Putamen (tissue), 1 donor: ENCODE measurements at places on chromosomes 6 and 20.

DNA sequence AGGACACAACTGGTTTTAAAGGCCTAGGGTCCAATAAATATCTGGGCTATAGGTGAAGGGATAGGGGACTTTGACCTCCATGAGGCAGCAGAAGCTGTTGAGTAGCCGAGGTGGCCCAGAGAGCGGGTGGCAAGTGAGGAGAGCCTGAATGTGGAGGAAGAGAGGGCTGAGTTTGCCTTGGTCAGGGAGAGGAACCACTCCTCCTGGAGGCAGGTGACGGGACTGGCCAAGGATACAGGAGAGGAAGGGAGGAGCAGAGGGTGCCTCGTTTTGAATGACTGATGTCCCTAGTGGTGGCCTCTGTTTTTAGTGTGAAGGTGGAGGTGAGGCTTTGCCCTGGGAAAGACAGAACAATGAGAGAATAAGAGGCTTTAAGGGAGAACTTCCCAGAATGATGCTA is 19.1 kb upstream of the AAR2 start:
- DNase-seq, result no peak

DNA sequence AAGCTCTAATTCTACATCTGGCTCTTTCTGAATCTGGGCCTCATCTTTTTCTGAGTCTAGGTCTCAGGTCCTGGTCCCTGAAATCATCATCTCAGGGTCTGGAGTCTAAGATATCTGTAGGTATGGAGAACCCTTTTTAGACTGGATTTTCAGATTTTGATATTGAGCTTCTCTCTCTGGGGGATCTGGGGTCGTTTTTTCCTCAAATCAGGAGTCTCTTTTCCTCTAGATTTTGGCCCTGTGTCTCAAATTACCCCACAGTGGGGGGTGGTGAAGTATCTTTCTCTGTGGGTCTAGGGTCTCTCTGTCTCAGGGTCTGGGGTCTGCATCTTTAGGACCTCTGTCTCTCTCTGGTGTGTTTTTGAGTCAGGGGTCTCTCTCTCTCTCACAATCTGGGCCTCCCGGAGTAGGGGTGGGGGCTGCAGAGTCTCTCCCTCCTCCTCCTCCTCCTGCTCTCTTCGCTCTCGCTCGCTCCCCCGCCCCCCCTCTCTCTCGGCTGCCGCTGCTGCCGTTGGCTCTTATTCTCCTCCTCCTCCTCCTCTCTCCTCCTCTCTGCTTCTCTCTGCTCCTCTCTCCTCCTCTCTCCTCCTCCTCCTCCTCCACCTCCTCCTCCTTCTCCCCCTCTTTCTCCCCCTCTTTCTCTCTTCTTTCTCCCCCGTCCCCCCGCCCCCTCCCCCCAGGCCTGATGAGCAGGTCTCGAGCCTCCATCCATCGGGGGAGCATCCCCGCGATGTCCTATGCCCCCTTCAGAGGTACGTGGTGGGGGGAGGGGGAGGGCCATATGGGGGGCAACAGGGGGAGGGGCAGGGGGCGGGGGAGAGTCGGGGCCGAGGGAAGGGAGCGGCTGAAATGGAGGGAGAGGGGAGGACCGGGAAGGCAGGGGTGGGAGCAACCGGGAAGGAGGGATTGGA is at the start of gene SYNGAP1:
SYNGAP1 (plus strand) TSS at position 486 of the 911 bp plus-strand sequence; CDS start at position 686, 200 bp downstream.
- no peak for DNase-seq

- no peak for DNase-seq
Measured at GRCh38 chr6:92188016-92188415, 1231.3 kb downstream of the EPHA7 start.

DNA sequence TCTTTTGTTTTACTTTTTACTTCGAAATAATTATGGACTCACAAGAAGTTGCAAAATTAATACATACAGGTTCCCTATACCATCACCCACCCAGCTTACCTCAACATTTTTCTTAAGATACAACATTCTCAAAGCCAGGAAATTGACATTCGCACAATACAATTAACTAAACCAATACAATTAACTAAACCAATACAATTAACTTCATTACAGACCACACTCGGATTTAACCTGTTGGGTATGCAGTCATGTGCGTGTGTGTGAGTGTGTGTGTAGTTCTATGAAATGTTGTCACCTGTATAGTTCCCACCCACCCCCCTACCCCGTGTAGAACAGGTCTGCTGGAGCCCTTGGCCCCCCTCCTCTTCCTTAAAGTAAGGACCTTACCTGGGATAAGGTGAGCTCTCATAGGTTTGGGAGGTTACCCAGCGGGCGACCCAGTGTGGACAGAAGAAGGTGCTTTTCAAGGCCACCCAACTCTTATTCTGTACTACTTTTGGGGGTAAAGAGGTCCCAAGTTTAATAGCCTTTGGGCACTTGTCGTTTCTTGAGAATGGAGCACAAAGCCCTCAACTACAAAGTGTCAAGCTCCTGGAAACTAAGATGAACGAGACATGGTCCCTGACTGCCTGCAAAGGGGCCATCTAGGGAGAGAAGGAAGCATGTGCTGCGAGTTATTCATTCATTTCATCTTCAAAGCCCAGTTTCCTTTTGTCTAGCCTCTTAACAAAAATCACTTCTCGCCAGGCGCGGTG is 544 bp upstream of the STK38 start:
- DNase-seq, result no peak

- DNase-seq, result no peak
Measured at GRCh38 chr6:156879186-156879585, 102.0 kb downstream of the ARID1B start.

DNA sequence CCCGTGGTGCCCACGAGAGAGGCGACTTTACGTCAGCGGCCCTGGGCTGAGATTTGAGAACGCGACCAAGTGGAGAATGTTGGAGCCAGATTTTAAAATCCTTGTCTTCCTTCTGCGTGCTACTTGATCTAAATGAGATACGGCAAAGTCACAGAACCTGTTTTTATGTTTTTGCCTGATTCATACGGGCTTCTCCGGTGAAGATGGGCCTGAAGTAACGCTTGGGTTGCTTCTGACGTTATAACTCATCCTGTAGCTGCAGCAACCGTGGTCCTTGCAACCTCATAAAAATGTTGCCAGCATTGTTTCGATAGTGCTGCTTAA is 462 bp upstream of the SLC35B3 start:
- DNase-seq, result no peak
